Glomerular endothelial cell (primary cell): ENCODE measurements at places on chromosomes 4 and X. TPM values are rescaled to one million over a fixed set of nuclear protein-coding genes. Genes with fewer than 3 reads are reported as not detected.

The CACNA1F gene
- under 0.01 TPM in 1 of 2 replicates, not detected in the other for total RNA-seq

The RNF128 gene
- total RNA-seq, result 0.47 and 1.1 TPM in 2 replicates

The PSAPL1 gene
- total RNA-seq, result not detected in 2 replicates

The ZNF711 gene
- total RNA-seq, result 1.4 and 3.3 TPM in 2 replicates

The LETM1 gene
- 57.5 and 65.3 TPM in 2 replicates for total RNA-seq

The FSTL5 gene
- total RNA-seq, result 0.18 TPM in 1 of 2 replicates, not detected in the other

The HSPA4L gene
- 6.0 and 6.9 TPM in 2 replicates for total RNA-seq

The TLR10 gene
- not detected in 2 replicates for total RNA-seq

The NXF2 gene
- not detected in 2 replicates for total RNA-seq

The MAGEB10 gene
- total RNA-seq, result not detected in 2 replicates

The MGARP gene
- 0.10 and 3.4 TPM in 2 replicates for total RNA-seq

The CDS1 gene
- 0.12 and 0.29 TPM in 2 replicates for total RNA-seq

The DIPK2B gene
- 266 and 268 TPM in 2 replicates for total RNA-seq

The CCSER1 gene
- total RNA-seq, result 0.35 TPM in 1 of 2 replicates, not detected in the other

The PAGE4 gene
- not detected in 2 replicates for total RNA-seq

The FREM3 gene
- not detected in 2 replicates for total RNA-seq

The SPIN2A gene
- total RNA-seq, result not detected in 2 replicates

The ARHGAP6 gene
- total RNA-seq, result 1.5 and 1.7 TPM in 2 replicates
